Daoy (cell line): ENCODE measurements at places on chromosomes 4 and X. TPM values are rescaled to one million over a fixed set of nuclear protein-coding genes. Genes with fewer than 3 reads are reported as not detected.
A peak's percentile ranks its signal among the peaks of the same experiment; 100 is the strongest.

- DNase-seq, result no peak
These were observed 512 bp downstream of the NOP14 start for GRCh38 chr4:2962614-2963174.

- DNase-seq, result no peak
These were observed 131.9 kb upstream of the MSX1 start for GRCh38 chr4:4727536-4727935.

GRCh38 chr4:25925486-25926201 lies 11.6 kb downstream of the SMIM20 start:
- peak; percentile 45 for DNase-seq

DNA sequence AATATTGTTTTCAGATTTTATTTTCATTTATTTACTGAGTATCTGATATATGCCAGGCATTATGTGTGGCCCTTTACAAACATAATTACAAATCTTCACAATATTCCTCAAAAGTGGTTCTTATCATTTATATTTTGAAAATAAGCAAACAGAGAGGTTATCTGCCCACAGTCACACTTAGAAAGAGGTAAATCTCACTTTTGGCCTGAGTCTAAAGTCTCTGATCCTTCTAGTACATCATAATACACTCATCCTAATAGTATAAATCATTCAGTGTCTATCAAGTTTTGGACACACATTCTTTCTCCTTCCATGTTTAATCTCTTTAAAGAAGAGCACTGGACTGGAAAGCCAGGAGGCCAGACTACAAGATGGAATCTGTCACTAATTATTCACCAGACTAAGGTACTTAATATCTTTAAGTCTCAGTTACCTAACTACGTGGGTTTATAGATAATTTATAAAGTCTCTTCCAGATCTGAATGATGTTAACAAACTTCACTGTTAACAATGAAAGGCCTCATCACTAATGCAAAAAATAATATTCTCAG lies 281.3 kb downstream of the PPP3CA start:
- DNase-seq, result no peak

Gene MAOB
- total RNA-seq, result 0.06 and 0.46 TPM in 2 replicates

GRCh38 chr4:183596067-183596757 lies 62.8 kb downstream of the RWDD4 start:
- DNase-seq, result peak; percentile 1

Gene XK
- total RNA-seq, result 1.7 and 2.0 TPM in 2 replicates

- DNase-seq, result peak; percentile 79
These were observed 35.9 kb downstream of the ETDC start for GRCh38 chrX:135345107-135345589.

Gene SEPSECS
- total RNA-seq, result 7.4 and 7.5 TPM in 2 replicates

- peak; percentile 41 for DNase-seq
These were observed 27.8 kb upstream of the PSAPL1 start for GRCh38 chr4:7462509-7462971.
